ENCODE measurements at places on chromosomes 6 and 20. TPM values are rescaled to one million over a fixed set of nuclear protein-coding genes. Genes with fewer than 3 reads are reported as not detected.

The CCM2L gene
- total RNA-seq: not detected

The STMND1 gene
- not detected for total RNA-seq

The SAPCD1 gene
- 0.90 TPM for total RNA-seq

The ESR1 gene
- total RNA-seq: 2.7 TPM

The WFDC11 gene
- not detected for total RNA-seq

The SEL1L2 gene
- not detected for total RNA-seq

The FOXQ1 gene
- 1.3 TPM for total RNA-seq

The PRSS16 gene
- not detected for total RNA-seq

The LGSN gene
- total RNA-seq: not detected

The CUTA gene
- 522 TPM for total RNA-seq
